ENCODE measurements at places on chromosomes 5 and 9. TPM values are rescaled to one million over a fixed set of nuclear protein-coding genes. Genes with fewer than 3 reads are reported as not detected.
A peak's percentile ranks its signal among the peaks of the same experiment; 100 is the strongest.

- peaks cover 17% of the 10 kb centered on the region for H3K4me1 ChIP-seq
- no peaks in the 10 kb centered on the region for H3K36me3 ChIP-seq
- peaks cover 4% of the 10 kb centered on the region for H3K27me3 ChIP-seq
- no peak overlapping the region for H3K4me3 ChIP-seq
- DNase-seq = peak; percentile 61
Observed at GRCh38 chr5:149936700-149937091, 7.9 kb downstream of the PDE6A start.

GDA gene
- total RNA-seq = 0.18 TPM

- H3K27me3 ChIP-seq = no peaks in the 10 kb centered on the region
- no peak overlapping the region for H3K4me3 ChIP-seq
- H3K36me3 ChIP-seq = peaks cover 4% of the 10 kb centered on the region
- peak overlapping the region; percentile 5 for H3K27ac ChIP-seq
Observed at GRCh38 chr9:129886226-129887174, 51.2 kb downstream of the USP20 start.

EXOSC3 gene
- 55.2 TPM for total RNA-seq

DNA sequence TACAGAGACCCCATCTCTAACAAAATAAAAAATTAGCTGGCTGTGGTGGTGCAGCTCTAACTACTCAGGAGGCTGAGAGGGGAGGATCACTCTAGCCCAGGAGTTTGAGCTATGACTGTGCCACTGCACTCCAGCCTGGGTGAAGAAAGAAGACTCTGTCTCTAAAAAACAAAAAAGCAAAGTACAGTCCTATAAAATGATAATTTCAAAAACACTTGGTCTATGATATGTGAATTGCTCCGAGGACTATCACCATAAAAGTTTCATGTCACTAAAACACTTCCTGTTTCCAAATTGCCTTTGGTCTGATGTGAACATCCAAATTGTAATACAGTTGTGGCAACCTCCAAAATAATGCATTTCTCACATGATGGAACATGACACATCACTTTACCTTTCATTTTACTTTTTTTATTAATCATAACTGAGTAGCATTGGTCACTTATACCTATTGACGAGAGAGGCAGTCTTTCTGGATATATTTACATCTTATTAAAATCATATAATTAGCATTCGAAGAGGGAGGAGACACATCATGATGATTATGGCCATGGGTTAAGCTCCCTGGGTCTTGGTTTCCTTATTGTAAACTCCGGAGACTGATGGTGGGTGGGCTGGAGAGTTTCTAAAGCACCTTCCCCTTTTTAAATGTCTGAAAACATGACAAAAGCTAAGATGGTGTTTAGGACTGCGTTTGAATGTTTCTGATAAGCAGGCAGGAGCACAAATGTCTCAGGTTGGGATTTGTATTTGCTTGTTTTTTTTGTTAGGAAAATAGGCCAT is 25.8 kb upstream of the CD180 start:
- H3K4me3 ChIP-seq = no peak overlapping the region
- H3K36me3 ChIP-seq = no peaks in the 10 kb centered on the region
- no peak for DNase-seq
- H3K27me3 ChIP-seq = no peaks in the 10 kb centered on the region
- H3K27ac ChIP-seq = peak overlapping the region; percentile 41

DNA sequence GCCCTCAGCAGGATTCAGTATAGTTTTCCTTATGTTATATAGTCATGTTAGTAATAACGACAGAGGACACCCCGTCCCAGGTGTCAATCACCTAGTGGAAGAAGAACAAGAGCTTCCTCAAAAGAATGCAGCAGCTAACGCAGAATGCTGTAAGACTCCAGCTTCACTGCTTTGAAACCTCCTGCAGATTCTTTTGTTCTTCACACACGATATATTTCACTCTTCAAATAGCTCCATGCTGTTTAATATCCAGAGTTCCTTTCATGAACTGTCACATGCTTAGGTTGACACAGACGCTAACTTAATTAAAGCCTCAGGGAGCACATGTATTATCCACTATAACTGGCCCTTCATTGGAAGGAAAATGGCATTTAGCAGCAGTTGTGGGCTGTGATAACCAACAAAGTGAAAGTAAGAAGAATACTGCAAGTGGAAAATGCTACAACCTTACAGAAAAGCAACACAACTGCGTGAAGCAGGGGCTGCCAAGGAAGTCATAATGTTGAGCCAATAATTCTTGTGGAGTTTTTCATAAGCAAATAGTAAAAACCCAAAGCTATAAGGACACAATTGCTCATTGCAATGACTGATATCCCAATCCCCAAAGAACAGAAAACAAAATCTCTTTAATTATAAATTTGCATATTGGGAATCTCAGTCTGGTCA is 387.5 kb downstream of the PLK2 start:
- peaks cover 35% of the 10 kb centered on the region for H3K4me1 ChIP-seq
- H3K27ac ChIP-seq = peak overlapping the region; percentile 16
- no peak for DNase-seq
- H3K36me3 ChIP-seq = no peaks in the 10 kb centered on the region
- no peaks in the 10 kb centered on the region for H3K27me3 ChIP-seq
- H3K4me3 ChIP-seq = no peak overlapping the region

GRCh38 chr5:31385774-31386537 is 145.9 kb downstream of the DROSHA start:
- DNase-seq = no peak
- no peak overlapping the region for H3K4me3 ChIP-seq
- H3K27ac ChIP-seq = no peak overlapping the region
- H3K4me1 ChIP-seq = no peaks in the 10 kb centered on the region
- no peaks in the 10 kb centered on the region for H3K27me3 ChIP-seq

Data from cardiac muscle cell (in vitro differentiated cells and primary cell).